ENCODE measurements at places on chromosomes 3 and 15.

DNA sequence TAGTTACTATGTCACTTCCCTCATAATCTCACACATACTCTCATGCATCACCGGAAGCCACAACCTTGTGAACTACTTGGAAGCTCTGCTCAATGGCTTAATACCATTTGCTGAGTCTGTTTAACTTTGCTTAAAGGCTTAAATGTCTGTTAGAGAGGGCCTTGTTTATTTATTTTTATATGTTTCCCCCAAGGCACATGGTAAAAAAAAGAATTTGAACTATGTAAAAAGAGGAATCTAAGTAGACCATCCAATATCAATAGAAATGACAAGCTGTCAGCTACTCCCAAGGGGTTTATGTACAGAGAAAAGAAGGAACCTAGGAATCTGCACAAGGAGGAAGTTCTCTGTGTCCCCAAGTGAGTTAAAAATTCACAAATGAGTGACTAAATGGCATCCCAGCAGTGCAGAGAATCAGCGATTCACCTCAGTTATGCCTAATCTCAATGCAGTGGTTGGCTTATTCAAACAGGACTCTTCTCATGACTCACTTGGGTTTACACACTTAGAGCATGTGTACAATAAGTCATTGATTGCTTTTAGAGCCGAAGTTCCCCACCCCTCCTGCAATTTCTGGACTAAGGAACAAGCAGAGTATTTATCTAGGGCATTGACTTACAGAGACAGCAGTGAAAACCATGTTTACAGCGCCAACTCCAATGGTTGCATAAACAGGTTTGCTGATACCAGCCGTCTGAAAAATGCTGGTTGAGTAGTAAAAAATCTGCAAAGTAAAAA lies 24.4 kb downstream of the SLC2A2 start:
- DNase-seq = no peak

DNA sequence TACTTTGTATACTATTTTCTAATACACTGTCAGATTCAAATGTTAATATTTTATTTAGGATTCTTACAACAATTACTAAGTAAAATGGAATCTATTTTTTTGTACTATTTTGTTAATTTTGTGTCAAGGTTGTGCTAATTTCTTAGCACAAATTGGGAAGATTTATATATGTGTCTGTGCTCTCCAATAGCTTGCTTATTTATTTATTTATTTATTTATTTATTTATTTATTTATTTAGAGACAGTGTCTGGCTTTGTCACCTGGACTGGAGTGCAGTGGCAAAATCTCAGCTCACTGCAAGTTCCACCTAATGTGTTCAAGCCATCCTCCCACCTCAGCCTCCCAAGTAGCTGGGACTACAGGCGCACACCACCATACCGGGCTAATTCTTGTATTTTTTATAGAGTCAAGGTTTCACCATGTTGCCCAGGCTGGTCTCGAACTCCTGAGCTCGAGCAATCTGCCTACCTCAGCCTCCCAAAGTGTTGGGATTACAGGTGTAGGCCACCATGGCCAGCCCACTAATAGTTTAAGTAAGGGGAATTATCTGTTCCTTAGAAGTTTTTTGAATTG lies 34.6 kb downstream of the CTXND1 start:
- no peak for DNase-seq

GRCh38 chr3:49717211-49717958 lies 2.1 kb downstream of the AMIGO3 start:
- no peak for DNase-seq

GRCh38 chr15:100726421-100727190 lies 124.2 kb downstream of the ASB7 start:
- DNase-seq = no peak

GRCh38 chr3:138327831-138328230 lies 1.8 kb downstream of the NME9 start:
- DNase-seq = no peak

DNA sequence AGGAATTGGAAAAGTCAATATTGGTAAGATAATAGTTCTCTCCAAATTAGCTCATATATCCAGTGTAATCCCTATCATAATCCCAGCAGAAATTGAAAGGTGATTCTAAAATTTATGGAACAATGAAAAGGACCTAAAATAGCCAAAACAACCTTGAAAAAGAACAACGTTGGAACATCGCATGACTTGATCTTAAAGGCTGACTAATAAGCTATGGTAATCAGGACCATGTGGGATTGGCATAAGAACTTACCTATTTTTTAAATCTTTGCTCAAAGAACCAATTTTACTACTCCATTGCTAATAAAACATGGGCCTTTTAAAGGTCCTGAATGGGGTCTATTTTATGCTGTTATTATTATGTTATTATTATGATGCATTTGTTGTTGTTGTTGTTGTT lies 40.9 kb downstream of the B3GNT5 start:
- no peak for DNase-seq

DNA sequence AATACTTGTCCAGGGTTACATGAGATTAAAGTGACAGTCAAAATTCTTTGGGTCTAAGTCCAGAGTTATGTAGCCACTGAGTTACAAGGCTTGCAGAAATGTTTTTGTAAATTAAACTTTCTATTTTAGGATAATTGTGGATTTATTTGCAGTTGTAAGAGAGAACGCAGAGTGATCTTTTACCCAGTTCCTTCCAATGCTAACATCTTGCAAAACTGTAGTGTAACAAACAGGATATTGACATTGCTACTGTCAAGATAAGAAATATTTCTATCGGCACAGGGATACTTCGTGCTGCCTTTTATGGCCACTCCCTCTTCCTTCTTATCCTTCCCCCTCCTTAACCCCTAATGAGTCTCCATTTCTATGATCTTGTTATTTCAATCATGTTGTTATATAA lies 1022.9 kb downstream of the MCTP2 start:
- no peak for DNase-seq

DNA sequence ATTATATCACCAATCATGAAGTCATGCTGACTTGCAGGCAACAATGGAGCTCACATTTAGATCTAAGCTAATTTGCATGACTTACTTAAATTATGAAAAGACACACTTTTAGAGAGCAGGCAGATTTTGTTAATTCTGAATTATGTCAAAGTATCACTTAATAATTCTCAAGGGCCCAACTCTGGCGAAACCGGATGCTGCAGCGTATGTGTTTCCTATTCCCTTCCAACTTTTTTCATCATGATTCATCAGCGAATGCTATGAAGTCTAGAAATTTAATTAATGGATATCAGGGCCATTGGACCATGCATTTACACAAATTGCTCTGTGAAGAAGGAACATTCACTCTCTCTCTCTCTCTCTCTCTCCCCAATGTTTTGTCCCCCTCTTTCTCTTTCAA lies 63.5 kb upstream of the GOLGA8A start:
- no peak for DNase-seq

DNA sequence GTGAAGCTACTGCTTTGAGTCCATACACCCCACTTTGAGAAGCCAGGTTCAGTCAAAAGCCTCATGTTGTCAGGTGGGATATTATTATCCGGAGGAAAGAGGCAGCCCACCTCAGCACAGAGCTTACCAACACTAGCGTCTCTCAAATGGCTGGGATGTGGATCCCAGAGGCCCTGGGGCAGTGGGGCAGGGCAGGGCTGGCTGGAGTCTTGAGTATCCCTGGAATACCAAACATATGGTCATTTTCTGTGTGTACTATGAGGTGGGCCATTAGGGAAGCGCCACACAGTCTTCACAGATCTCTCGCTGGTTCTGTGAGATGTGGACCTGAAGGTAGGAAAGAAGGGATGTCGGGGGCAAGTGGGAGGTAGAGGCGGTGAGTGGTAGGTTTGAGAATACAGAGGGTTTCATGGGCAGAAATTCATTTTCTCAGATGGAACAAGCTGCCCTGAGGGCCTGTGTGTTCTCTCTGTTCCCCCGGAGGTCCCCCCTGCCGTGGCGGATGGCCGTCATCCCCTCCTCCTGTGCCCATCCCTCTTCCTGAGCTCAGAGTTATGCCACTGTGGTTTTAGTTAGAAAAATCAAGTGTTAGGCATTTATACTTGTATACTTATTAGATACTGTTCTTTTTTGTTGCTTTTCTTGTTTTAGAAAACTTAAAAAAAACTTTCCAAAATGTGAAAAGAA lies 66.4 kb downstream of the USP13 start:
- DNase-seq = no peak

DNA sequence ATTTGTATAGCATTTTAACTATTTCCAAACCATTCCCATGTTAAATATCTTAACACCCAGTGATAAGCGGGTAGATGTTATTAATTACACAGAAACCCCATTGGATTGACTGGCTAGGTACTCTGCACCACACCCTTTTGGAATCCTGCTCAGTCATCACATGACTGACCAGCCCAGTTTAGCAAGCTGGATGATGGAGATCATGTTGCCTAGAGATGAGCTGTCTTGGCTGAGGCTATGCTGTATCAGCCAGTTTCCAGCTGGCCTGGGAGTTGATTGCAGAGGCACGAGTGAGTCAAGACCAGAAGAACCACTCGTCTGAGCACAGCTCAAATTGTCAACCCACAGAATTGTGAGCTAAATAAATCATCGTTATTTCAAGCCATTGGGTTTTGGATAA lies 124.6 kb downstream of the ZNF621 start:
- no peak for DNase-seq

GRCh38 chr15:35279811-35280210 lies 194.7 kb upstream of the NANOGP8 start:
- no peak for DNase-seq

DNA sequence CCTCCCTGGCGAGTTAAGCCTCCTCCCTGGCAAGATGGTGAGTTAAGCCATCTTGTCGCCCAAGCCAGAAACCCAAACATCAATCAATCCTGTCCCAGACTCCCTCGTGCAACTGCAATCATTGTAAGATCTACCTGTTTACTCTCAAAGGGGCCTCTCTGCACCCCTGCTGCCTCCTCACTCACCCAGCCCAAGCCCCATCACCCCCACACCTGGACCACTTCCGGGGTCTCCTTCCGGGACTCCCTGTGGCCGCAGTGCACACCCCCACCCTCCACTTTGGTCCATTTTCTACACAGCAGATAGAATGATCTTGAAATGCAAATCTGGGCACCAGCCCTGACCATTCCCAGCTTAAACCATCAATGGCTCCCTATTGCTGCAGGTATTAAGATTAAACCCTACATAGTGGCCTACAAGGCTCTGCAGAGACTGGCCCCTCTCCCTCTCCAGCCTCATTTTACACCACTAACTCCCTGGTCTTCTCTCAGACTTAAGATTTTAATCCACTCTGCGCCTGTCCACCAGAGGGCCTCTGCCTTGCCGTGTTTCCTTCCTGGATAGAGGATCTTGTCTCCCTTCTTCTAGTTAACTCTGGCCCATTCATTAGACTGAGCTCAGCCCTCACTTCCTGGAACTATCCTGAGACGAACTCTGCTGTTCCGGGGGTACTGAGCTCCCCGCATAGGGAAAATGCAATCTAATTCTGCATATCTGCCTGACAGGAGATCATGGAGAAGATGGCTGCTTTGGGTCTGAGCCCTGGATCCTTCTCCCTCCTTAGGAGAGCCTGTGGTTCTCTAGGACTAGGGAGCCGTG lies 41.9 kb upstream of the SLC6A1 start:
- DNase-seq = no peak

DNA sequence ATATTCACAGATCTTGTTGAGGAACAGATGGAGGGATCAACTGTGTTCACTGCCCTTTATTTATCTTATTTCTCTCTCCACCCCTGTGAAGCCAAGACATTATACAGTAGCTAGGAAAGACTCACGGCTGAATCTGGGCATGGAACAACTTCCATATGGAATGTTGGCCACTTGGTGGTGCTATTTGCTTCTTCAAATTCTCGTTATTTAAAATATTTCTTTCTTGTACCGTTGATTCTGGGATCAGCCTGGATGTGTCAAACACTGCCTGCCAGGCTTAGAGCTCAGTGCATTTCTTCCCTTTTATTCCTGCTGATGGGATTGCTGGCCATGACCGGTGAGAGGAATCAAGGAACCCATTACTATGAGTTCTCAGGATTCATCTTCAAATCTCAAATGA lies 17.5 kb upstream of the GASK1A start:
- no peak for DNase-seq

- DNase-seq = no peak
These were observed 141.7 kb downstream of the MEIS2 start for GRCh38 chr15:36958606-36959005.

GRCh38 chr3:180180795-180181194 lies 144.1 kb upstream of the PEX5L start:
- DNase-seq = no peak

DNA sequence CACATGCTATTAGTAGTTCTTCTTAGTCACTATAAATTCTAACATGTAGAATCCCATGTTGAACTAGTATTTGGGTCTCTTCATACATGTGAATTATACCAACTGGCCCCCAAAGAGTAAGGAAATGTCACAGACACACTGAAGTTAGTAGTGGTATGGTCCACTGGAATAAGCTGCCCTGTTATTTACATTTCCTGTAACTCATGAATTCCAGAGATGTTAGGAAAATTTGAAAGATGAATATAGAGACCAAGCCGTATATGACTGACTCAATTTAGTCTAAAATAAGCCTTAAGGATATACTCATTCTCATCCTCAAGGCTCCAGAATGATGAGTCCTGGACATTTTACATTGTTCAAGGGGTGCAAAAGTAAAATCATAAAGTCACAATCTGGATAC lies 81.2 kb downstream of the FBXL22 start:
- no peak for DNase-seq

DNA sequence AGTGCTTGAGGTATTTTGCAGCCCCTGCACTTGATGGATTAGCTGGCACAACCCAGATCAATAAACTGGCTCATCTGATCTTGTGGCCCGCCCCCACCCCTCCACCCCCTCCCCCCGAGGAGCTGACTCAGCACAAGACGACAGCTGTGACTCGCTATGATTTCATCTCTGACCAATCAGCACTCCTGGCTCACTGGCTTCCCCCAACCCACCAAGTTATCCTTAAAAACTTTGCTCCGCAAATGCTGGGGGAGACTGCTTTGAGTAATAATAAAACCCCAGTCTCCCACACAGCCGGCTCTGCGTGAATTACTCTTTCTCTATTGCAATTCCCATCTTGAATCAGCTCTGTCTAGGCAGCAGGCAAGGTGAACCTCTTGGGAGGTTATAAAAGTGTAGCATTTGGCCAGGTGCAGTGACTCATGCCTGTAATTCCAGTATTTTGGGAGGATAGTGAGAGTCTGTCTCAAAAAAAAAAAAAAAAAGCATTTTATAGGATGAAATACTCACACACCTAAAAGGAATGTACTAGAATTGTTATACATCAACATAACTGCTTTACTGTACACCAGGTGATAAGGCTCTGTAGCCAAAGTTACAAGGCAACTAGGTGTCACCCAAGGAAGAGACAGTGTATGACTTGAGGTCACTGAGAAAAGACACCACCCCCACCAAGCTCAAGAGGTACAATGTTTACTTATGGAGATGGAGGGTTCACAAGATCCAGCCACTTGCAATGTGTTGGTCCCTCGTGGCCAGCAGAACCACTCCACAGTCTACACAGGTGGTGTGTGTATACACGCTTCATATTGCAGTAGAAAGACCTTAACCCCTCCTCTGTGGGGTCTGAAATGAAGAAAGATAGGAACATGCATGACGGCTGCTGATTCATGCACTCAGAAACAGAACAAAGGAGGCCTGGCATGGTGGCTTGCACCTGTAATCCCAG lies 8.6 kb downstream of the ZNF445 start:
- DNase-seq = no peak

- no peak for DNase-seq
These were observed 61.5 kb downstream of the ASB7 start for GRCh38 chr15:100663915-100664281.

- no peak for DNase-seq
These were observed 100.7 kb downstream of the GALK2 start for GRCh38 chr15:49270541-49271421.
